ENCODE measurements at places on chromosomes 13 and 19.

DNA sequence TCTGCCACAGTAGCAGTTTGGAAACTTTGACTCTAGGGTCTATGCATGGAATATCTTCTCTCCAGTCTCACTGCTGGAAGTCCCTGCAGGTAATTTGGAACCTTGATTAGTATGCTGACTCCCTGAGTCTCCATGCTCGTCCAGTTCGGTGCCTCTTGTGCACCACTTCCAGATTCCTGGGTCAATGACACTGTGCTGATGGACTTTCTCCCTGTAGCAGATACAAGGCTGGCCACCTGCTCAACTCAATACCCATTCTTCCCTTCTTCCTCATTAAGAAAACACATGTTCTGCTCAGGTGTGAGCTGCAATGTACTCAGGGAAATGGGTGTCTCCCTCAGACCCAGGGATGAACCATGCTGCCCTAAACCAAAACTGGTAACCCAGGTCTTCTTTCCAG is 99.1 kb downstream of the KL start:
- no peak for DNase-seq

DNA sequence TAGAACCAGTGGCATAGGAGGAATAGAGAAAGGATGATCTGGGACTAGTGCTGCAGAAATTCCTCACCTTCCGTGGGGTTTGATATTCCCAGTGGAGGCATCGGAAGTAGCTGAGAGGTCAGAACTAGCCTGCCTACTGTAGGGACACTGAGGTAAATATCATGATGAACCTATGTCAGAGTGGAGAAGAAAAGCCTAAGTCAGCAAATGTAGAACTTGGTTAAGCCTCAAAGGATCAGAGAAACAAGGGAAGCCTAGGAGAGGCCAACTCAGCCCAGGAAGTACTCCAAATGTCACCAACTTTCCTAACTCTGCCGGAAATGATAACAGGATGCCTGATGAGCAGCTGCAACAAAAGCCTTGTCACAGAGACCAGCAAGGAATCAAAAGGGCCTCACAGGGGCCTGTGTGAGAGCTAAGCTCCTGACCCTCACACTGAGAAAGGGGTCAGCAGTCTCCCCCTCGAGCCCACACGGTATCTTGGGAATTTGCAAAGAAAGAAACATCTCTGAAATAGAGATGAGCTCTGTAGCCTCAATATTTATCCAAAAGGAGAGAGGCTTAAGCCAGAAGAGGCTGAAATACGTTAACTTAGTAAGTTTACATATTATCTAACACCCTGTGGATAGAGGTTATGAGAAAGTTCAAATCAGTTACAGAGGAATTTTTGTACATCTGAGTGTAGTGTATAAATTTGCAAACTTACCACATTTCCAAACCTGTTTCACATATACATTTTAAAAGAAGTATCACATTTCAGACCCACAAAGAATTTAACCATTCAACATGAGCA is 1064.3 kb downstream of the DIAPH3 start:
- no peak for DNase-seq

DNA sequence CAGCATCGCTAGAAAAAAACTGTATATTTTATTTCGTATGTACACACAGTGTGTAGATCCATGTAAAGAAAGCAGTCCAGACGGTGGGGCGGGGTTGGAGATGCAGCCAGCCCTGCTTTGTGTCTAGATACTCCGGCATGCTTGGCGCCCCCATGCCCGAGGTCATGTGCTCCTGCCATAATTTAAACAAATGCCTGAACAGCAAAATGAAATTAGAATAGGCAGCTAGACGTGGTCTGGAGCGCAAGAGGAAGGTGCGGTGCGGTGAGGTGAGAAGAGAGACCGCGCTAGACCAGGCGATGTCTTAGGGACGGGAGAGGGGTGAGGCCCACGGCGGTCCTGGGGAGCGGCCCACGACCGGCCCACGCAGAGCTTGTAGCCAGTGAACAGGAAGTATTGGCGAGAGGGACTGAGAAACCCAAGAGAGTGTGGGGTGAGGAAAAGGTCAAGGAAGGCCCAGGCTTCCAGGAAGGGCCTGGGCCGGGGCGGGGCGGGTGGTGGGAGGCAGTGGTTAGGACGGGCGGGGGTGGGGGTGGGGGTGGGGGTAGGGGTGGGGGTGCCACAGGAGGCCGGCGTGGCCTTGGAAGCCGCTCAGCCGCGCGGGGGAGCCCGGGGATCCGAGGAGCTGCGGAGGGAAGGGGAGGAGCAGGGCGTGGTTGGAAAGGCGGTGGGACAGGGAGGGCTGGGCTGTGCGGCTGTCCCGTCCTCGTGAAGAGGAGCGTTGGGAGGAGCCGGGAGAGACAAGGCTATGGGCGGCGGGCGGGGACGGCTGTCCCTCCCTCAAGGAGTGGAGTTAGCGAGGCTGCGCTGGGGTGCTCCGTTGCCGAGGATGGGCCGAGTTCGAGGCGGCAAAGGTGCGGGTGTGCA is 254.7 kb upstream of the SGCG start:
- DNase-seq = peak; percentile 76

- DNase-seq = no peak
These were observed 40.5 kb downstream of the MIPEP start for GRCh38 chr13:23848646-23849141.

GRCh38 chr19:29098863-29099481 is 114.0 kb downstream of the UQCRFS1 start:
- DNase-seq = peak; percentile 31

DNA sequence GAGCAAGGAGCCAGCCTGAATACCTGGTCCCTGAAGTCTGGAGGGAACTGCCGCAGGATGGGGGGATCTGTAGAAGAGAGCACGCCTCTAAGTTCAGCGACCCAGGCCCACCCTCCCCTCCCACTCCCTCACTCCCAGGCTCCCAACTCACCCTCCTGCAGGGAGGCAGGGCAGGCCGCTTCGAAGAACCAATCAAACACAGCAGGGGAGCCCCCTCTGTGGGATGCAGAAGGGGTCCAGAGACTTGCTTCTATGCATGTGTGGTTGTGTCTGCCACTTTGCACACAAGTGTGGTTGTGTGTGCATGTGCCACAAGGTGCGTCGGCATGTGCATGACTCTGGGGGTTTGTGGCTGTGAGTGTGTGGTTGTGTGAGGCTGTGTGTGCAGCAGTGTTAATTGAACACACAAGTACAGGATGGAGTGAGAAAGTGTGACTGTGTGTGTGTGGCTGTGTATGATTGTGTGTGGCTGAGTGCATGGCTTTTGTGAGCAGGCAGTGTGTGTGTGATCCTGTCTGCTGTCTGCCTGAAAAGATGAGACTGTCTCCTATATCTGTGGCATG is 1.7 kb downstream of the DENND1C start:
- DNase-seq = no peak

GRCh38 chr13:99809496-99809895 is 162.1 kb downstream of the ZIC5 start:
- DNase-seq = no peak

GRCh38 chr19:51520728-51521127 is 10.7 kb downstream of the SIGLEC6 start:
- no peak for DNase-seq

GRCh38 chr19:46546194-46546896 is 50.7 kb upstream of the PNMA8B start:
- peak; percentile 60 for DNase-seq
